ENCODE measurements at places on chromosomes 7 and 10.

DNA sequence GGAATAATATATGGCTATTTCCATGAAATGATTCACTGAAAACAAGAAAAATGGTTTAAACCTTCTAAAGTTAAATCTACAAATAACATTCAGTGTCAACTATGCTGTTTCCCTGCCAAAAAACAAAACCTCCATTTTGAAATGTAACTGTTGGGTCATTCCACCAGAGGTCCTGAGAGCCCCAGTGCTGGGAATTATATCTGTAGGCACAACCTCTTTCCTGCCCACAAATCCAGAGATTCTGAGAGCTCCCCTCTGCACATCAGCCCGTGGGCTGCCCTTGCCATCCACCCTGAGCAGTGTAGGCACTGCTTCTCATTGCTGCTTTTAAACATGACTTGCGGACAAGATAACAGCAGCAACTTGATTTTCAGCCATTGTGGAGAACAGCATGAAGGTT lies 198.6 kb downstream of the TMEM178B start:
- no peak for DNase-seq

- no peak for DNase-seq
Observed at GRCh38 chr7:43211693-43212092, 99.2 kb downstream of the HECW1 start.

DNA sequence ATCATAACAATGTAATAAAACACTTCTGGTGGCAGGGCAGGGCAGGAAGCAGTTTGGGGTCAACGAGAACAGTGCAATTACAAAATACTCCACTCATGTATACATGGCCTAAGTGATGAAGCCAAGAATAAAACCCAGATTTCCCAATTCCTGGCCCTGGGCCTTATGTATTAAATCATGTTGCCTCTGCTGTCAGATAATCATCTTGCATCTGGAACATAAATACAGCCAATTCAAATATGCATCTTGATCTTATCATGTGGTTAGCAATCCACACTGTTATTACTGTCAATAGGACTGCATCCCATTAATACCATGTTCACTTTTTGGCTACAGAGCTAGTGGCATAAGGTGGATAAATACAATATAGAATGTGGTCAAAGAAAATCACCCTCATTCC lies 186.5 kb upstream of the SLC25A13 start:
- DNase-seq, result no peak

GRCh38 chr7:93751421-93751820 lies 139.1 kb downstream of the TFPI2 start:
- DNase-seq, result no peak

DNA sequence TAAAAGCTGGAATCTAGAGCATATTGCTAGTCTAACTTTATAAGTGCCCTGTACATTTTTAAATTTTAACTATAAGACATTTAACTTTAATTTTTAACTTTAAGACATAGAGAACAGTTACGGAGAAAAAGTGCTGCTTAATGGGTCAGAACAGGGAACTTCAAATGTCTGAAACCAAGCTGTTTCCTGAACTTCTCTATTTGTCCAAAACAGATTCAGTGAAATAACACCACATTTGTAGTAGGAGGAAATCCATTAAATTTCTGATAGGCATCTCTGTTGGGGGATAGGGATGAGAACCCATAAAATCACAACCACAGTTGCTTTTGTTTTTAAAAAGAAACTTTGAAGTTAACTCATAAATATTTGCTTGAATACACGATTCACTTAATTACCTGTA lies 170.8 kb upstream of the ANK3 start:
- no peak for DNase-seq

GRCh38 chr7:95824616-95825015 lies 52.3 kb downstream of the DYNC1I1 start:
- no peak for DNase-seq

GRCh38 chr10:75592151-75592787 lies 160.8 kb downstream of the LRMDA start:
- no peak for DNase-seq

DNA sequence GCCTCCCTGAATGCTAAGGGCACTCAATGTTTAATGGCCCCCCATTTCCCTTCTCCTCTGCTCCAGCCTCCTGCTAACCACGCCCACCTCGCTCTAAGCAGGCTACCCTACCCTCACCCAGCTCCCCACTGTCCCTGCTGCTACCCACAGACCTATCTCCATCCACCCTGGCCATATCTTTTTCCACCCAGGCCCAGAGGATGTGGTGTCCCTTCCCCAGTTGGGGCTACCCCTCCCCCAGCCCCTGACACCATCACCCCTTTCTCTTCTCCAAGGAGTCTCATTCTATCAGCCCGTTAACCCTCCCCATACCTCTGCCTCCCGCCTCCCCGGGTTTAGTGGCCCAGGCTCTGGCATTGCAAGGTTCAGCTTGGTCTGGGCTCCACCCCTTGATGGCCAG lies 28.9 kb upstream of the PPIF start:
- DNase-seq, result no peak

GRCh38 chr7:2124604-2125345 lies 108.0 kb downstream of the MAD1L1 start:
- no peak for DNase-seq

GRCh38 chr7:742791-743190 lies 15.7 kb upstream of the PRKAR1B start:
- DNase-seq, result no peak

DNA sequence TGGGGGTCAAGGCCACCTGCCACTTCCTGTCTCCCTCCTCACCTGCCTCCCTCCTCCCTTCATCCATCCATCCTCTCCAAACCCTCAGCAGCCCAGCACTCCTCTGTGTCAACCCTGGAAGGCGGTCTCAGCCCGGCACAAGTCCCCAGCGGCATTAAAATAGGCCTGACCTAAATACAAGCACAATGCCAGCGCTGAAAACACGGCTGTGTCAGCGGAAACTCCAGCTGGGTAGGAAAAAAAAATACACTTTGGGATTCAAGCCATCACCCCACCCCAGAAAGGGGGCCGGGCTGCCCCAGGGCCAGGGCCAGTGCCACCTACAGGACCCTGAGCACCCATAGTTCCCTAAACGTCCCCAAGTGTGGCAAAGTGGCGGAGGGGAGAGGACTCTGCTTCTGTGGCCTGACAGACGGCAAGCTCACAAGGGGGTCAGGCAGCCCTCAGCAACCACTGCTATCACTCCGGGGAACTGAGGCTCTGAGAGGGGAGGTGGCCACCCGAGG lies 22.7 kb upstream of the GTF2IRD1 start:
- no peak for DNase-seq

DNA sequence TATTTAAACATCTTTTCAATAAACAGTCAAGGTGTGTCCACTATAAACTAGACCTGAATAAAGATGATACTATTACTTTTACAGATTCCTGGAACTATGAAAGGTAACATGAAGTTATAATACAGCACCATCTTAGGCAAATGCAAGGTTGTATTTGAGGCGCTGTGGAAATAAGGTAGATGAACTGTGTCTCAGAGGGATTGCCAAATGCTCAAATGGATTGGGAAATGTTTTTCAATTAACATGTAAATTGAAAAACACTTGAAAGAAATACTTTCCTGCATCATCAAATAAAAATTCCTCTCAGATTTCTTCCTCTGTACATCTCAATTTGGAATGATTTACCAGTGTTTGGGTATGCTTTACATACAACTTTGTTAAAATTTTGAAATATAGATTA lies 139.4 kb downstream of the DKK1 start:
- DNase-seq, result no peak

GRCh38 chr10:37854626-37855025 lies 2.8 kb downstream of the ZNF248 start:
- DNase-seq, result no peak

GRCh38 chr10:24210501-24210900 lies 1.6 kb downstream of the KIAA1217 start:
- DNase-seq, result no peak

- no peak for DNase-seq
Observed at GRCh38 chr10:22230158-22230833, 12.5 kb upstream of the EBLN1 start.

DNA sequence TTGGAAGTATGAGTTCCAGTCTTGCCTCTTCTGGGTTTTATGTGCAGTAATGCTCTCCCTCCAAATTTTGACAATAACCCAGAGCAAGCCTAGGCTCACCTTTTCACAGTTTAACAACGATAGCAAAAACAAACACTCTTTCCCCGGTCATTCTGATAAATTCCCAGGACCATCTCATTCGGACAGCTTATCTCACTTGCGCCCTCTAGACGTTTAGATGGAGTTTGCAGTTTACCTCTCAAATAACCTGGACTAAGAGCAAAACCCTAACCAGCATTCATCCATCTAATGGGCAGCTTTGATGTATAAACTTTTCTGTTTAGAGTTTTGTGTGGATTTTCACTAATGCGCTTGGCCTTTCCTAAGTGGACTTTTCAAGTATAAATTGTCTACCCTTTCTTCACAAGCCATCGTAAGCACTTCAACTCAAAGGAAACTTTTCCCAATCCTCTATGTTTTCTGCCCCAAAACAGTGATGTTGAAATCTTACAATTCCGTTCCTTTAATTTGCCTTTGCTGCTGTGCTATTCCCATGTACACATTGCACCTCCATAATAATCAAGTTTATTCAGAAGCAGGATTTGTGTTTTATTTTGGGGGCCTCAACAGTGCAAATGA lies 114.9 kb downstream of the HDAC9 start:
- DNase-seq, result no peak

- no peak for DNase-seq
Observed at GRCh38 chr7:7476381-7476780, 59.3 kb downstream of the COL28A1 start.

- no peak for DNase-seq
Observed at GRCh38 chr10:116076621-116077020, 196.4 kb downstream of the GFRA1 start.

- DNase-seq, result no peak
Observed at GRCh38 chr10:84317174-84317573, 11.2 kb upstream of the CCSER2 start.

- DNase-seq, result no peak
Observed at GRCh38 chr7:55174856-55175255, 156.0 kb downstream of the EGFR start.

DNA sequence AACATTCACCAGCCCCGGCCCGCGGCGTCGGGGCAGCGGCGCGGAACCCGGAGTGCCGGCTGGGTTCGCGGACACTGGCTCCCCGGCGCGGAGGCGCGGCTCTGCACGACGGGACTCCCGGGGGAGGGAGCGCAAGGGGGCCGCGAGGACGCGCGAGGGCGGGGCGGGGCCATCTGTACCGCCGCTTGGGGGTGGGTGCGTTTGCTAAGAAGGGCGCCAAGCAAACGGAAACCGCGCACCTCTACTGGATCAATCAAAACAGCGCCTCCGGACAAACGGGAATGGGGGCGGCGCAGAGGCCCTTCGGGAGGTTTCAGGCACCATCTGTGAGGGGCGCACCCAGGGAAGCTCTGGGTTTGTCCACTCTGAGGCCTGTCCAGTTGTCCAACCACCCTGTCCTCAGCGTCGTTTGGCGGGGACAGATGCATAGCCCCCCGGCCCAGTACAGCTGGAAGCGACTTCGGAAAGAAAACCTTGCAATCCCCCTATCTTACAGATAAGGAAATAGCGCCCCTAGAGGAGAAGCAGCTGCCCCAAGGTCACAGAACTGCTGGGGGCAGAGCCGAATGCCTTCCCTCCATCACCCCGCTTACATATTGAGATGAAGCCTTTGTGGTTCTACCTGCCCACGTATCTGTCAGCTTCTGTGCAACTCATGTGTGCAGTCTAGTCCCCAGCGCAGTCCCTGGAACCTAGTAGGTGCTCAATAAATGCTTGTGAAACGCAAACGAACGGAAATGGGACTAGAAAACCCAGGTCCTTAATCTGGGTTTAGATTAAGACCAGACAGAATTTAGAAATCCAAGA lies 10.7 kb upstream of the SLIT1 start:
- peak; percentile 43 for DNase-seq

GRCh38 chr10:6292741-6293151 lies 90.0 kb downstream of the PFKFB3 start:
- DNase-seq, result no peak

- DNase-seq, result peak; percentile 30
Observed at GRCh38 chr10:87093632-87094372, 841 bp downstream of the GLUD1 start.

DNA sequence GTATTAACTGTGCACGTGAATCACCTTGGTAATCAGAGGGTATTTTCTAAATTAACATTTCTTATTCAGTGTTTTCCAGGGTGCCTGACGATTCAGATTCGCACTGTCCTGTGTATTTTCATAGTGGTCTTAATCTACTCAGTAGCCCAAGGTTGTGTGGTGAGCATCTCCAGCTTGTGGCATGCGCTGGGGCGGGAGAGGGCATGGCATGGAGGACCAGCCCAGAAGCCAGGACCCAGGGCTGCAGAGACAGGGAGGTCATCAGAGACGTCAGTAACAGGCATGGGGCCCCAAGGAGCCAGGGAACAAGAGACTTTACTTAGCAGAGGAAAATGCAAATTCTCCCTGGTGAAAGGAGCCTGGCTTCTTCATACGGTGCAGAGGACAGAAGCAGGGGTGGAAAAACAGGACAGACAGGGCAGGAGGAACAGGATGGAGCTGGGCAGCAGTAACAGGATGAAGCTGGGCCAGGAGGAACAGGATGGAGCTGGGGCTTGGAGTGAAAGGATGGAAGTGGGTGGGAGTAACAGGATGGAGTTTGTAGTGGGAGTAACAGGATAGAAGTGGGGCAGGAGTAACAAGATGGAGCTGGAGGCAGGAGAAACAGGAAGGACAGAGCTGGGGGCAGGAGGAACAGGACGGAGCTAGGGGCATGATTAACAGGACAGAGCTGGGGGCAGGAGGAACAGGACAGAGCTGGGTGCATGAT lies 110.9 kb downstream of the ADCY1 start:
- no peak for DNase-seq

DNA sequence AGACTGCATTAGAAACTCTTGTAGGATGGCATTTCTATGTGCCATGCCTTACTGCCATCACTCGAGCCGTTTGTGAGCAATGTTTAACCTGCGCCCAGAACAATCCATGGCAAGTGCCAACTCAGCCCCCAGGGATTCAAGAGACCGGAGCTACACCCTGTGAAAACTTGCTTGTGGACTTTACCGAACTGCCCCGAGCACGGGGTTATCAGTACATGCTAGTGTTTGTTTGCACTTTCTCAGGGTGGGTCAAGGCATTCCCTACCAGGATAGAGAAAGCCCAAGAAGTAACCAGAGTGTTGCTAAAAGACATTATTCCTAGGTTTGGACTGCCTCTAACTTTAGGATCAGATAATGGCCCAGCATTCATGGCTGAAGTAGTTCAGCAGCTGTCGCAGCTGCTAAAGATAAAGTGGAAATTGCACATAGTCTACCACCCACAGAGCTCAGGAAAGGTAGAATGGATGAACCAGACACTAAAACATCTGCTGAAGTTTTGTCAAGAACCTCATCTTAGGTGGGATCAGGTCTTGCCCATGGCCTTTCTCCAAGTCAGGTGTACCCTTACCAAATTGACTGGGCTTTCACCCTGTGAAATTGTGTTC lies 8.9 kb upstream of the CYREN start:
- no peak for DNase-seq
